Fibroblast of skin of left quadriceps (primary cell): ENCODE measurements at places on chromosomes 3 and 15.

- DNase-seq = peak; percentile 95
Measured at GRCh38 chr15:99476413-99477222, 89.2 kb upstream of the MEF2A start.

DNA sequence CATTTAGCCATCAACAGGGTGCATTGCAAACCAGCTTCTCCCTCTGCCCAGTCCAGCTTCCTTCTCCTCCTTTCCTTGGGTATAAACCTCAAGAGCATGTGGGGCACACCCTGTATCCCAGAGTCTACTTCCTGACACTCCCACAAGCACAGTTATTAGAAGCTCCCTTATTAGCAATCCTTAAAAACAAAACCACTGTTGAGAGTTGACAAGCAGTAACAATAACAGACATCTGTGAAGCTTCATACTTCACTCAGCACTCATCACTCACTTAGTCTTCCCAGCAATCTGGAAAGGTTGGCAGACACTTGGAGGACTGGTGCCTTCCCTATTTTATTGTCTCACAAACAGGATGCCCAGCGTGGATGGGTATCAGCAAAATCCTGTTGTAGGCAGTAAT lies 155.5 kb upstream of the PROK2 start:
- no peak for DNase-seq

DNA sequence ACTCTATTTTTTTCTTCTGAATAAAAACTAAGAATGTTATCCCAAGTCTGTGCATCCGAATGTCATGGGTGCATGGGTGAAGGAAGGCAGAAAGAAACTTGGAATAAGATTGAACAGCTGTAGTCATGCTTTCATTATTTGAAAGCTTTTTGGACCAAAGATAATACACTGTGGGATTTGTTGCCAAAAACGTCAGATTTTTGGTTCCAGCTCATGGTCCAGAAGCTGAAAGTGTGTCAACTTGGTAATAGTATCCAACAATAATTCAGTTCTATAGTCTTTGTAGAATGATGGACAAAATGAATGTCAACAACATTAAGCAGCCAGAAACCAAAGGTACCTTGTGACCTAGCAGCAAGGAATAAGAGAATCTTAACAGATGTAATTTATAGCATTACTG lies 327.9 kb upstream of the ADAMTS9 start:
- no peak for DNase-seq

GRCh38 chr3:63228087-63228486 lies 50.0 kb upstream of the SYNPR start:
- no peak for DNase-seq

DNA sequence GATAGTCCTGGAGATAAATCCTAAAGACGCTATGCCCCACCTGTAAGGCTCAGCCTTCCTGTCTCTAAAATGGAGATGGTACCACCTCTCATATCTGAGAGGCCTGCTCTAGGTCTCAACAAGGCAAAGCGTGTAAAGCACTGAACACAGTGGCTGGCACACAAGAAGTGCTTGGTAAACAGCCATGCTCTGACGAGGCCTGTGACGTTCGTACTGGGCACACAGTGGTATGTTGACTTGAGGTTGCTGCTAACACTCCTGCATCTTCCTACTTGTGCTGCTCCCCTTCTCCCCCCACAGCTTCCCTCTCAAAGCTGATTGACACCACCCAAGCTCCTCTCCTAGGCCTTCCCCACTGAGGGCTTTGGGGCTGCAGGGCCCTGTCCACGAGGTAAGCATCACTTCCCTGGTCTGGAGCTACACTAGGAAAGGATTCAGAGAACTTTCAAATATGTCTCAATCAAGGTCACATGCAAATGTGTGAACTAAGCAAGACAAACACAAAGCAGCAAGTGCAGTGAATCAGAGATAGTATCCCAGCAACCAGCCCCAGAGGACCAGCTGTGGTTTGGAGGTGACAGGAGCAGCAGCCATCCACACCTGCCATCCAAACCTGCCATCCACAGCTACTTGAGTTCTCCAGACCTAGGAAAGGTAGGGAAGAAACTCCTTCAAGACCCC lies 177.5 kb downstream of the STT3B start:
- DNase-seq = no peak

- DNase-seq = no peak
Measured at GRCh38 chr3:127036209-127037020, 53.5 kb downstream of the PLXNA1 start.

GRCh38 chr3:145865399-145866018 lies 295.5 kb downstream of the PLOD2 start:
- DNase-seq = no peak

DNA sequence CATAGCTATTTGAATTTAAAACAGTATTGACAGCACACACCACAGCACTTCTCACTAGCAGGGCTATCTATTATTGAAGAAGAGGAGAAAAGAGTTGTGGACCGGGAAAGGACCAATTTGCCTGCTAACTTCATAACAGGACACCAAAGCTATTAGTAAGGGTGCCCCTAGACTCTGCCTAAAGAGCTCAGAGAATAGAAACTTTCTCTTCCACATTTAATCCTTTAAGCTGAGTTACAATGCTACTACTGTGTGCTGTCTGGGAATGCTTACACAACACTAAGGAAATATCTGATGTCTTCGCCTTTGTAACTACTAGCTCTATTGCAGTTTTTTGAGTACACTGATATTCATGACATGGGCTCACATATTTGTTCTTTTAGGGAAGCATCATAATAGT lies 13.5 kb upstream of the AADAC start:
- DNase-seq = no peak

DNA sequence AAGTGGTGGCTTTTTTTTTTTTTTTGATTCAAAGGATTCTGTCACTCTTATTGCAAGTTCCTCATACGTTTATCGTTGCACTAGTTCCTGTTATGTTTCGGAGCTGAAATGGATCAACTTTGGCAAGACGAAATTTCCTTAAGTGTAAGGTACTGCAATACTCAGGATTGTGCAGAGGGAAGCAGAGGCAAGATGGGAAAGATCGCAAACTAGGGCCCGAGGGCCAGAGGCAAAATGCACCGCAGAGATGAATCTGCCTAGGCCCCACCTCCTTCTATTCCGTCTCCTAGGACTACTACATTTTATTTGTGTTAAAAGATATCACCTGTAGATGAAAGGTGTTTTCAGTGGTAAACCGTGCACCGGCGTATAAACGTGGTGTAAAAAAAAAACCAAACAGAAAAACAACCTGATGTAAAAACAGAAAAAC lies 331 bp downstream of the RNU6-1 start:
- no peak for DNase-seq

GRCh38 chr15:59376733-59377132 lies 4.1 kb upstream of the MYO1E start:
- DNase-seq = no peak

DNA sequence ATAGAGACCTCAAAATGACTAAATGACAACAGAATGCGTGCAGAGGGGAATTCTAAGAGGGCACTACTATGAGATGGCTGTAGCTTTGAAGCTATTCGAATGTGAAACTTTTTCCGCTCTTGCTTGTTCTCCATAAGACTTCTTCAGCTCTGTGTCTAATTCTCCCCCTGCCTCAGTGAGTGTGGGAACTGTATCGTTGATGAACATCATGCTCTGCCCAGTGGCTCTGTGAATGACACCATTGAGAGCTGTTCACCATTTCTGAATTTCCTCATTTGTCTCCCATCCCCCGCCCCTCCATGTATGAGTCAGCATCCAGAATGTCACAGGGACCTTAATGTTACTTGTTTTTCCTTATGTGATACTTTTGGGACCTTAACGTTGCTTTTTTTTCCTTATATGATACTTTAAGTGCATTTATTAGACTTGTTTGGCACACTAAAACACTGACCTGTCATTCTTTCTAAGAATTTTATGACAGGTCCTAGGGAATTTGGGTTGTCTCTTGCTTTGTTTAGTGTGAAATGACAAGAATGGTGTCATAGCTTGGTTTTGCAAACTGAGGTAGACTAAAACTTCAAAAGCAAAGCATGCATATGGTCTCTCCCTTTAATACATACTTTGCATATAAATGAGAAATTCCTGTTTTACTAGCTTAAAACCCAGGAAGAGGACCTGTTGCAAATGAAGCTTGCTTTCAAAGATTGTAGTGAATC lies 99.6 kb downstream of the FNDC3B start:
- DNase-seq = no peak

- DNase-seq = no peak
Measured at GRCh38 chr15:27210176-27210575, 239.2 kb downstream of the GABRG3 start.

DNA sequence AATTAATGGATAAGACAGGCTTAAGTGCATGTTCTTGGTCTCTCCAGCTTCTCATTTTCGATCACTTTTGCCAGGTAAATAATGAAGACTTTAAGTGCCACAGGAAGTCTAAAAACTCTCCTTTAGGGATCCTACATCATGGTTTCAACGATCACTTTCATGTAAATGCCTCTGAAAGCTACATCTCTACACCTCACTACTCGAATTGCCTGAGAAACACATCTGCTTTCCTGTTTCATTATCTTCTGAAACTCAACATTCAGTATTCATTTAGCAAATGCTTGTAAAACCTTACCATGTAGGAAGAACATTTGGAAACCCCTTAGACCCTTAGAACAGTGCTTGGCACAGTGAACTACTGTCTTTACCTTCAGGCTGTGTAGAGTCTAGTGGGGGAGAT lies 16.2 kb downstream of the THAP10 start:
- no peak for DNase-seq

- DNase-seq = no peak
Measured at GRCh38 chr3:43994657-43995546, 246.8 kb upstream of the TOPAZ1 start.

- no peak for DNase-seq
Measured at GRCh38 chr15:91426412-91426811, 326.4 kb downstream of the SV2B start.

- no peak for DNase-seq
Measured at GRCh38 chr3:57041674-57042073, 18.8 kb upstream of the SPATA12 start.

GRCh38 chr3:50971487-50971924 lies 296.8 kb downstream of the DOCK3 start:
- DNase-seq = no peak

DNA sequence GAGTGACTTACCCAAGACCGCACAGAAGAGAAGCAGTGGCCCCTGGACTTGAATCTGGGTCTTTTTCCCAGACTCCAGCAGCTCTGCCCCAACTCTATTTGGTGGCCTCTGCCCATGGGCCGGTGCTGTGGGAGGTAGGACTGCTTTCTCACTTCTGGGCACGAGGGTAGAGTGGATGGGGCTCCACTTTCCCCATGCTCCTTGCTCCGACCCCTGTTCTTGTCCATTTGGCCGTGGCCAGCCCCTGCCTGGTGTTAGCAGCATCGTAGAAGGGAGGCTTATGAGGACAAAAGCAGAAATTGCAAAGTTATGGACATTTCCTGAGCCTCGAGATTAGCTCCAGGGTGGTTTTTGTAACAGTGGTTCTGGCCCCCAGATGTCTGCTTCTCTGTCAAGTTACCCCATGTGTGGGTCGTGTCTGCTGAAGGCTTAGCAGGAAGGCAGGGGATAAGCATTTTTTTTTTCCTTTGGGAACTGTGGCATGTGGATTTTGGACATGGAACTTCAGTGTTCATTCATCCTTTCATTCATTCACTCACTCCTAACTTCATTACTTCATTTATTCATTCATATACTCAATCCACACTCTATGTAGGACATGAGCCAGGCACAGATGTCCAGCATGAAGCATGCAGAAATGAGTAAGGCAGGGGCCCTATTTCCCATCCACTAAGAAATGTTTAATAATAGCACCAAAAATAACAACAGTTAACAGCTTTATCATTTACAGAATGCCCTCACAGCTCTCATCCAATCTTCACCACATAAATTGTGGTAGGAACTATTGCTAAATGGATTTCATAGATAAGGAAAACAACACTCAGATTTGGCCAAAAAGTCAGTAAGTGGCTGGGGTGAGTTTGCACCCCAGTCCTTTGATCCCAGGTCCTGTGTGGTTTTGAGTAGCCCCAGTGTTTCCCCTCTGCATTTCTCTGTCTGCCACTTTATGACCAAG lies 180.5 kb downstream of the OPA1 start:
- DNase-seq = no peak

- DNase-seq = no peak
Measured at GRCh38 chr15:80561500-80561899, 133.6 kb upstream of the ABHD17C start.

GRCh38 chr15:89401631-89402517 lies 67.2 kb upstream of the POLG start:
- DNase-seq = no peak

- DNase-seq = no peak
Measured at GRCh38 chr15:75594276-75594675, 15.2 kb upstream of the PTPN9 start.

- DNase-seq = no peak
Measured at GRCh38 chr3:134446800-134447199, 39.0 kb downstream of the ANAPC13 start.

DNA sequence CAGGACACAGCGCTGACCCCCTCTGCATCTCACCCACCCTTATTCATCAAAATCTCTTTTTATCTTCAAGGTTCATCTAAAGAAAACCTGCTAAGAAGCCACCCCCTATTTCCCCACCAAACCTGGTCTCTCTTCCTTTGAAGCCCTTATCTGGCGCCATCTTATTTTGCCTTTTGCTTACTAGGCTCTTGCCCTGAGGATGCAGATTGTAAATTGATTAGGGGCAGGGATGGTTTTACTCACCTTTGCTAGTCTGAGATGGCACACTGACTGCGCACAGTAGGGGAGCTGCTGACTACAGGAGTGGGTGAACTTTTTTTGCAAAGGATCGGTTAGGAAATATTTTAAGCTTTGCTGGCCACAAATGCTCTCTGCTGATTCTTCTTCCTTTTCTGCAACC lies 78.9 kb upstream of the BHLHE40 start:
- DNase-seq = no peak

DNA sequence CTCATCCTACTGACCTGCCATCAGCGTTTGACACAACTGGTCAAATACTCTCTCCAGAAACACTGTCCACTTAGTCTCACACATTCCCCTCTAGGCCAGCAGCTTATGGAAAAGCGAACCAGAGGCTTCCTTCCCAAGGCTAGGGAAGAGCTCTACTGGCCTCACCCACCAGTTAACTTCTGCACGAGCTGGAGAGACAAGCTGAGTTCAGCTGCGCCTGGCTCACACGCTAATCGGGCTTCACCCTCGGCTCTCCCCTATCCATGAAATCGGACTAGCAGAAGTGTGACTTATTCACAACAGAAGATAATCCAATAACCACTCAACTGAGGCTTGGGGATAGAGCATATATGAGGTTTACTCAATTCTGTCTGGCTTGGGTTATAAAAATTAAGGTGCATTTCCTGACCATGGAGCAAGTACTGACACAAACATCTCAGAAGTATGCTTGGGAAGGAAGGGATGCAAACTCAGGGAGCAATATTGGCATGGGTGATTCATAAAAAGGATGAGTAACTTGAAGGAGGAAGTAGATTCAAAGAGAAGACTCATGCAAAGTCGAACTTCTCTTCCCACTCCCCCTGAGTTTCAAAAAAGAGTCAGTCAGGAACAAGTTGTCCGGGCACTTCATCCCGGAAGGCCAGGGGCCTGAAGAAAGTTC lies 73.1 kb downstream of the XXYLT1 start:
- peak; percentile 65 for DNase-seq

GRCh38 chr3:44974416-44974815 lies 1.6 kb downstream of the ZDHHC3 start:
- DNase-seq = no peak
